Dermis blood vessel endothelial cell (primary cell): ENCODE measurements at places on chromosomes 5 and 9. TPM values are rescaled to one million over a fixed set of nuclear protein-coding genes. Genes with fewer than 3 reads are reported as not detected.

MZB1 gene
- 0.14 TPM in 1 of 2 replicates, not detected in the other for total RNA-seq

ENTPD2 gene
- total RNA-seq, result not detected in 2 replicates

DAB2 gene
- total RNA-seq, result 118 and 129 TPM in 2 replicates

MEIKIN gene
- total RNA-seq, result not detected in 2 replicates

ROPN1L gene
- total RNA-seq, result 0.68 and 2.9 TPM in 2 replicates

FRRS1L gene
- under 0.01 and 0.05 TPM in 2 replicates for total RNA-seq

MEGF10 gene
- 0.37 and 1.4 TPM in 2 replicates for total RNA-seq

PCDHB7 gene
- total RNA-seq, result 0.68 and 0.74 TPM in 2 replicates

ANGPTL2 gene
- 12.3 and 14.9 TPM in 2 replicates for total RNA-seq

MRRF gene
- 45.1 and 65.3 TPM in 2 replicates for total RNA-seq

ZNF462 gene
- total RNA-seq, result 11.4 and 11.9 TPM in 2 replicates

GABBR2 gene
- 0.68 and 1.7 TPM in 2 replicates for total RNA-seq

SLC2A8 gene
- 10.1 and 11.9 TPM in 2 replicates for total RNA-seq

CDHR2 gene
- total RNA-seq, result under 0.01 TPM in 1 of 2 replicates, not detected in the other

NUTM2G gene
- total RNA-seq, result not detected in 2 replicates

ARSI gene
- total RNA-seq, result 0.28 and 0.68 TPM in 2 replicates

SPATA31E1 gene
- total RNA-seq, result not detected in 2 replicates

GPR21 gene
- total RNA-seq, result 0.33 and 0.68 TPM in 2 replicates

PCDHGC3 gene
- total RNA-seq, result 19.4 and 25.1 TPM in 2 replicates

NOP16 gene
- 9.8 and 14.1 TPM in 2 replicates for total RNA-seq

CCL21 gene
- 1.4 and 2.5 TPM in 2 replicates for total RNA-seq

ADGRV1 gene
- total RNA-seq, result under 0.01 and 0.14 TPM in 2 replicates

GMCL2 gene
- total RNA-seq, result not detected in 2 replicates

DPYSL3 gene
- total RNA-seq, result 37.1 and 50.0 TPM in 2 replicates

MAMDC2 gene
- 2.9 and 6.7 TPM in 2 replicates for total RNA-seq

TEK gene
- total RNA-seq, result 119 and 159 TPM in 2 replicates

OCLN gene
- 4.4 and 5.7 TPM in 2 replicates for total RNA-seq

RANBP3L gene
- under 0.01 TPM in 1 of 2 replicates, not detected in the other for total RNA-seq
